SJSA1 (cell line): ENCODE measurements at places on chromosomes 11 and 22. TPM values are rescaled to one million over a fixed set of nuclear protein-coding genes. Genes with fewer than 3 reads are reported as not detected.

- no peak for DNase-seq
These were observed 295.6 kb downstream of the TBC1D22A start for GRCh38 chr22:47057916-47058585.

Gene LDLRAD3
- 4.1 and 5.8 TPM in 2 replicates for total RNA-seq

Gene DBX1
- total RNA-seq = not detected in 2 replicates

Gene APLP2
- total RNA-seq = 137 and 149 TPM in 2 replicates
